HFFc6 (cell line): ENCODE measurements at places on chromosomes 16 and 17.

GRCh38 chr16:68645494-68646388 is 631 bp downstream of the CDH3 start:
- no peak for DNase-seq

GRCh38 chr17:59810894-59811153 is 81.9 kb downstream of the TUBD1 start:
- DNase-seq = no peak

DNA sequence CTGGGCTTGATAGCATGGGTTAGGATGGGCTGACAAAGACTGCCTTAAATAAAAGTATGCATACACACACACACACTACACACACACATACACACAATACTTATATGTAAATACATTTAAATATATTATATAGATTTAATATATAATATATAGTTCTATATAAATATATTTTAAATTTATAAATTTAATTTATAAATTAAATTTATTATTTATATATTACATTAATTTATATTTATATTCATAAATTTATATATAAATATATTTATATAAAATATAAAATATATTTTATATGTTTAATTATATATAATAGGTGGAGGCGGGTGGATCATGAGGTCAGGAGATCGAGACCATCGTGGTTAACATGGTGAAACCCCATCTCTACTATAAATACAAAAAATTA is 83.2 kb downstream of the CDH13 start:
- no peak for DNase-seq

DNA sequence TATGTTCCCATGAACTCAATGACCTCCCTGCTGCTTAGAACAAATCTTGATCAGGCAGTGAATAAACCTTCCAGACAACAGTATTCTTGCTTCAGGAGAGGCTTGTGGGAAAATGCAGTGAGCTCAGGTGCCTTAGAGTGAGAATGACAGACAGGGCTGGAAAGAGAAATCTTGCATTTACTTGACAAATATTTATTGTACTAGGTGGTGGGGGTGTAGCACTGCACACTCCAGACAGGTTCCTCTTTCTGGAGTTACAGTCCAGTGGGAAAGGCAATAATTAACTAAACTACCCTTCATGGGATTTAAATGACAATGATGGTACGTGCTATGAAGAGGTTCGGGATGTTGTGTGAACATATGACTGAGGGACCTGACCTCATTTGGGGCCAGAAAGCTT is 182.9 kb downstream of the SHISA9 start:
- no peak for DNase-seq

DNA sequence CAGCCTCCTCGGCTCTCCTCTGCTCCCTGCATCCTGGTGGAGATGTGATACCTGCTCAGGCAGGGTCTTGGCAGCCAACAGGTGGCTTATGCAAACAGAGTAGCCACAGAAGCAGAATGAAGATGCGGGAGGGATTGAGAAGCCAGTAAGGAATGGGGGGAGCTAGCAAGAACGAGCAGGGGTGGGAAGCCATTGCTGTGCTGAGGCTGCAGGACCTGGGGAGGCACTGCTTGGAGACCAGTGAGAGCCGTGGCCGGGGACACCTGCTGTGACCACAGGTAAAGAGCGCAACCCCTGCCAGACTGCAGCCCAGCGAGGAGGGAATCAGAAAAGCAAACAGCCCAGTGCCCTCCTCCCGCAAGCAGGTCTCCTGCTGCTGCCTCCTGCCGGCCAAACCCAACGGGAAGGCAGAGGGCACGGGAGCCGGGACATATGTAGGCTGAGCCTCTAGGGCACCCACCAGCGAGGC is 14.7 kb downstream of the AIPL1 start:
- DNase-seq = no peak

GRCh38 chr17:17206124-17206912 is at the start of gene PLD6:
Gene PLD6, minus strand, starts transcription at chr17:17206333. Its CDS starts 47 bp downstream, at chr17:17206286.
- DNase-seq = peak; percentile 77

DNA sequence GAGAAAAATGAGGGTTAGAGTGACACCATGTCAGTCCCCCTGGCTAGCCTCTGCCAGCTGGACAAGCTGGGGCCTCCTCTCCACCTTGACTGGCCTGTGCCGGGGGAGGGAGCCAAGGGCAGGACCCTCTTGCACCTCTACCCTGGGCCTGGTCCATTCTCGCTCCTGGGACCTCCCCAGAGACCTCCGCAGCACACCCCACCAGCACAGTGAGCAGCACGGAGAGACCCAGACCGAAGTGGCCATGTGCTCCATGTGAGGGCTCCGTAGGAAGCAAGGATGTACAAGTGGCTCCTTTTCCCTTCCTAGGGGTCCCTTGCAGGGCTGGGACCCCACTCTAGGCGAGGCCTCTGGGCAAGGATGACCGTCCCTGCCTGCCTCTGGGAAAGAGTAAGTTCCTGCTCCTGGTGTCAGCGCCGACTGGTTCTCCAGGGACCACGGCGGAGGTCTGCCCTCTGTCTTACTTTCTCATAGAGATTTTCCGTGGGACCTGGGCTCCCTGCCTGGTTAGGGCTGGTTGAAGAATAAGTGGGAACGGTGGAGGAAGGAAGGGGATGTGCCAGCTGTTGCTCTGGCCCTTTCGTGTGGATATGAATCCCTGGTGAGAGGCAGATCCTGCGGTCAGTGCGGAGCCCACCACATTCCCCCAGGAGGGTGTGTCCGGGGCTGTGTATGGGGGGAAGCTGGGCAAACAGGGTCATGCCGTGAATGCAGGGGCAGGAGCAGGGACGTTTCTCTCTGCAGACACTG is 124.2 kb downstream of the METRNL start:
- no peak for DNase-seq

- peak; percentile 93 for DNase-seq
Measured at GRCh38 chr16:13957197-13958078, 37.5 kb downstream of the ERCC4 start.

GRCh38 chr16:6019490-6019991 is 921.9 kb upstream of the EEF2KMT start:
- DNase-seq = no peak

DNA sequence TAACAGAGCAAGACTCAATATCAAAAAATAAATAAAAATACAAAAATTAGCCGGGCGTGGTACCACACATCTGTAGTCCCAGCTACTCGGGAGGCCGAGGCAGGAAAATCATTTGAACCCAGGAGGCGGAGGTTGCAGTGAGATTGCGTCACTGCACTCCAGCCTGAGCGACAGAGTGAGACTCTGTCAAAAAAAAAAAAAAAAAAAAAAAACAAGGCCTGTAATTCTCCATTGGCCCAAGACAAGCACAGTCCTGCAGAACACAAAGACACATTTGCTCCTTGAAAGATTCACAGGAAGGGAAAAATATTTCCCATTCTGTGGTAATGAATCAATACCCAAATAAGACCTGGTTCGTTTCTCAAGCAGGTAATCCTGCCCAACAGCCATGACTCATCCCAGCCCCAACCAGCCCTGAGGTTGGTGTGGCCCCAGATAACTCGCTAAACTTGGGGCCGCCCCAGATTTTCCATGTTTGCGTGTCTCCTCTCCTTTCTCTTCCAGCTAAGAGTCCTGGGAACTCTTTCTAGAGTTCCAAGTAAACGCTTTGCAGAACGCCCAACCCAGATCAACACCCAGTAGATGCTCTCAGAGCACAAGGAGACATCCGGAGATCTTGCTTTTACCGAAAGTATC is 40.3 kb upstream of the SNN start:
- DNase-seq = peak; percentile 69

DNA sequence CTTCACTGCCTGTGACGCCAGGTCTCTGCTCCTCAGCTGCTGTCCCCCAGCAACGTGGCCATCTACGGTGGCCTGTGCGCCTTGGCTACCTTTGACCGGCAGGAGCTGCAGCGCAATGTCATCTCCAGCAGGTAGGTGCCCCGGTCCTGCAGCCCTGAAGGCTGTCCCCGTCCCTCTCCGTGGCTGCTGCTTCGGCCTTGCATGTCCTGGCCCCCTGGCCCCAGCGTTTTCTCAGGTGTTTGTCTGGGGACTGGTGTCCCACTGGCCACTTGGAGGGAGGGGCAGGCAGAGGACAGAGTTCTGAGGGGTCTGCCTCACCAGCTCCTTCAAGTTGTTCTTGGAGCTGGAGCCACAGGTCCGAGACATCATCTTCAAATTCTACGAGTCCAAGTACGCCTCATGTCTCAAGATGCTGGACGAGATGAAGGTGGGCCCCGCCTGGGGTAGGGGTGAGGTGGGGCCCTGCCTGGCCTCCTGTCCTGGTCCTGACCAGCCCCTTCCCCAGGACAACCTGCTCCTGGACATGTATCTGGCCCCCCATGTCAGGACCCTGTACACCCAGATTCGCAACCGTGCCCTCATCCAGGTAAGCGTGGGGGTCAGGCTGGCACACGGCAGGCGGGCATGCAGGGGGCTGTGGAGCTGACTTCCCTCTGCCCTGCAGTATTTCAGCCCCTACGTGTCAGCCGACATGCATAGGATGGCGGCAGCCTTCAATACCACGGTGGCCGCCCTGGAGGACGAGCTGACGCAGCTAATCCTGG is 4.4 kb downstream of the GPS1 start:
- no peak for DNase-seq

DNA sequence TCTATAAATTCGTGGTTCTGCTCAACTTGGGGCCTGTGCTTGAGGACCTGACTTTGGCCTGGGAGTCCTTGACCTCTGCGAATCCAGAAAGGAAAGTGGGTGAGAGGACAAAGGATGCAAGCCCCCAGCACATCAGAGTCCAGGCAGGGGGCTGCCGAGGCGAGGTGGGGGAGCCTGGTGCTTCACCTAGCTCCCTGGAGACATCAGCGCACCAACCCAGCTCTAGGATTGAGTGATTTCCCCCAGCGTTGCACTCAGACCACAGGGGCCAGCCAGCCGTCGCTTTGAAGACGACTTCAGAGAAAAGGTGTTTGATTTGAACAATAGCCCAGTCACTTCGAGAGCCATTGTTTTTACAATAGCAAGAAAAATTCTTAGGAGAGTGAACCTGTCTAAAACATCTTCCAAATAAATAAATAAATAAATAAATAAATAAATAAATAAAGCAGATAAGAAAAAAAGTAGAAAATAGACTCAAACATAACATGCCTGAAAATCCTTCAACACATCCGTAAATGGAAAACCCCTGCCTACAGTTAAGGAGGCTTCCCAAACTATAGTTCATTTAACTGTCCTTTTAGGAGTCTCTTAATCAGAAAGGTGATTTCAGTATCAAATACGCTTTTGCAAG is 180.9 kb downstream of the RBFOX3 start:
- DNase-seq = no peak

- no peak for DNase-seq
Measured at GRCh38 chr17:30832438-30833124, 815 bp downstream of the ATAD5 start.

GRCh38 chr16:11495066-11495407 is 91.7 kb downstream of the LITAF start:
- no peak for DNase-seq

DNA sequence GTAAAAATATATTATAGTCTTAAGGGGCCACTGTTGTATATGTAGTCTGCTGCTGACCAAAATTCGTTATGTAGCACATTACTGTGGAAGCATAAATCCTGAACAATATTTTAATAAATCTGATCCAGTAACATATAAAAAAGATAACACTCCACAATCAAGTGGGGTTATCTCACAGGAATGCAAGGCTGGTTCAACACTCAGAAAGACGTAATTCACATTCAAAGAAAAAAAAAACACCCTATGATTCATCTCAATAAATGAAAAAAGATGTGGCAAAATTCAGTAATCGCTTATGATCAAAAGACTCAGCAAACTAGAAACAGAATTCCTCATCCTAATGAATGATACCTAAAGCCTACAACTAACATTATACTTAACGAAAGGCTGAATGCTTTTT is 47.8 kb downstream of the CREBBP start:
- no peak for DNase-seq

DNA sequence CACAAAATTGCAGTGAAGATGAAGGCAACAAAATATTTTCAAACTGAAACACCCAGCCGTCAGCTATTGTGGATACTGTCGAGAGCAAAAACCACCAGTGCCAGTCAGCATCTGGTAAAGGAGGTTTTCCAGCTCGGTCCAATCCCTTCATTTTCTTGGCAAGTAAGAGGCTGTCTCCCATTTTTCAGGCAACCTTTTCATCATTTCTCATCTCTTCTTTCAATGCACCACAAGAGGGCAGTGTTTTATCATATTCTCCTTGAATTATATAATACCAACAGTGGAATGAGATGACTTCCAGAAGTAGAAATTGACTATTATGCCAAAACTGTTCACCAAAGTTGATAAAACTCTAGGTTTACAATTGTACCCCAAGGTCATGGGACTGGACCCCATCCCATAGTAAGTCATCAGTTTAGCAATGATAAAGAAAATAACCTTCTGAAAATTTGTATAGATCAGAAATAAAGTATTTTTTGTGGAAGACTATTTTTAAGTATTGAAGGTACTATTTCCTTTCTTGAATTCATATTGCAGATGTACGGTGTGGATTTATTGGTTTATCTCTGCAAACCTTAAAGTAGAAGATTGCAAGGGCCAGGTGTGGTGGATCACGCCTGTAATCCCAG is 16.8 kb downstream of the NQO1 start:
- peak; percentile 64 for DNase-seq

- no peak for DNase-seq
Measured at GRCh38 chr17:49210158-49211029, at the start of the genes ABI3 and GNGT2. Gene ABI3, plus strand, starts transcription at chr17:49210707. Its CDS starts 18 bp downstream, at chr17:49210725. Gene GNGT2, minus strand, starts transcription at chr17:49210574. Its CDS starts 3,152 bp downstream, at chr17:49207422.

- DNase-seq = no peak
Measured at GRCh38 chr17:77888242-77889134, 70.0 kb upstream of the TNRC6C start.

DNA sequence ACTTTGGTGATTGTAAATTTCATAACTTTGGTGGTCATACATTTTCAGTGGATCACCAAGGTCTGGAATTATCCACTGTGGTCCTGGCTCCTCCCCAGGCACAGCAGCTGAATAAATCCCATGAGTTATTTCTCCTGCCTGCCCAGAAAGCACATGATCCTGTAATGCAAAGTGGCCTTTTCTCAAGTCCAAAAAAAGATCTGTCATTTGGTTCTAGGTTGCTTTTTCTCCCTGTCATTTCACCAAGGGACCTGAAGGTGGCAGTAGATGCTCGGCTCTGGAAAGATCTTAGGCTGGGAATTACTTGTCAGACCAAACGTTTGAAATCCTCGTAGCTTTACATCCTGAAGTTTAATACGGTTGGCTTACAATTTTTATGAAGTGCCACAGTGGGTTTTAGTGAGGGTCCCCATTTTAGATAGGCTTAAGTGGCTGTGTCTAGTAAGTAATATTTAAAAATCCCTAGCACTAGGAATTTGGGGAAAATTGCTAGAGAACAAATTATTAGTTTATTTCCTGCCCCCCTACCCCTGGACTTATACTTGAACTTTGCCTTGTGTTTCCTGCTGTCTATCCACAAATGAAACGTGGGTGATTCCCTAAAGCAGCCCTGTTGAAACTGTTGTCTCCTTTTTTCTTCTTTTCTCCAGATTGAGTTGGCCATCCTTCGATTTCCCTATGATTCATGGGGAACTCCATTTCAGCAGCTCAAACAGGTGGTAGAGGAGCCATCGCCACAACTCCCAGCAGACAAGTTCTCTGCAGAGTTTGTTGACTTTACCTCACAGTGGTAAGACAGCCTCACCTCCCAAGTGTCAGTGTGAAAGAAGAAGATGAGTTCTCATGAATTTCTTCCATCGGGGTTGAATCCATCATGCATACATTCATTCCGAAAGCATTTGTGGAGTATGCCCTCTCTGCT is 111.7 kb downstream of the MAP2K6 start:
- DNase-seq = peak; percentile 56
